Amniotic stem cell (primary cell): ENCODE measurements at places on chromosomes 16 and 17.

GRCh38 chr16:27103954-27104353 lies 37.2 kb downstream of the C16orf82 start:
- no peak for DNase-seq

DNA sequence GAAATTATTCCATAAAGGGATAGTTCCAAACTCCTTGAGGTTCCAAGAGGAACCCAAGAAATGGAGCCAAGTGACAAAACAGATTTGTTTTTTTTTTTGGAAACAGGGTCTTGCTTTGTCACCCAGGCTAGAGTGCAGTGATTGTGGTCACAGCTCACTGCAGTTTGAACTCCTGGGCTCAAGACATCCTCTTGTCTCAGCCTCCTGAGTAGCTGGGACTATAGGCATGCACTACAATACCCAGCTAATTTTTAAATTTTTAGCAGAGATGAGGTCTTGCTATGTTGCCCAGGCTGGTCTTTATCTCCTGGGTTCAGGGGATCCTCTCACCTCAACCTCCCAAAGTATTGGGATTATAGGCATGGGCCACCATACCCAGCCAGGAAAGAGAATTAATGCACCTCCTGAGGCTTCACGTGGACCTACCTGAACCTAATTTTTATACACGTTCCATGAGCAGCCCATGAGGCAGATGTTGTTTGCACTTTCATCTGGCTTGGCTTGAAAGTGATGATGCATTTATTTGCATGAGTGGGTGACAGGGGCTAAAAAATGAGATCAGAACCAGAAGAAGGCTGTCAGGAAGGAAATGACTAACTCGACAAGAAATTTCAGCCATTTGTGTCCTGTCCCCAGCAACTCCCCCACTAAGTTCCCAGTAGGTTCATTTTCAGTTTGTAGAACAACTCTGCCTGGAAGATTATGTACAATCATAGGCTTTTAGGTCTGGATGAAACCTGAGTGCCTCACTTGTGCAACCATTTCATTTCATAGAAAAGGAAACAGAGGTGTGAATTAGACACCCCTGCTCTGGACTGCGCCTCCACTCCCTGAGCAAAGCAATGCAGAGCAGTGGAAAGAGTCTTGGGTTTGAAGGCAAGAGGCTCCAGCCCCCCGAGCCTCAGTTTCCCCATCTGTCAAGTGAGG lies 10.3 kb upstream of the IRF8 start:
- DNase-seq = no peak

DNA sequence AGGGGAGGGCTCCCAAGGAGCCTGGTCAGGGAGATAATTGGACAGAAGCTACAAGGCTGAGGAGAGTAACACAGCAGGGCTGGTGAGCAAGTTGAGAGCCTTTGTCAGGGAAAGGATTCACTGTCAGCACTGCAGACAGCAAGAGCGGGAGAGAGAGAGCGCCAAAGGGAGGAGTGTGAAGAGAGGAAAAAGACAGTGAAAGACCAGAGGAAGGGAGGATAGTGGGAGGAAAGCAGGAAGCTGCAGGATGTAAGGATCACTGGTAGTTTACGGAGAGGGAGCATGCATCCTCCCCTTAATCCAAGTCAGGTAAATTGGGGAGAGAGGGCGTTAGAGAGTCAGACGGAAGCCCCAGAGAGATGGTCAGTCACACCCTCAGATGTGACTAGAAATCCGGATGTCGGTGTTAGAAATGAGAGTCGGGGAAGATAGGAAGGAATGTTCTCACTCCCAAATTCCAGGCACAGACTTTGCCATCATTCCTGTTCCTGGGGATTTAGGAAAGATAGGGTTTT lies 13.8 kb upstream of the SPOP start:
- no peak for DNase-seq

DNA sequence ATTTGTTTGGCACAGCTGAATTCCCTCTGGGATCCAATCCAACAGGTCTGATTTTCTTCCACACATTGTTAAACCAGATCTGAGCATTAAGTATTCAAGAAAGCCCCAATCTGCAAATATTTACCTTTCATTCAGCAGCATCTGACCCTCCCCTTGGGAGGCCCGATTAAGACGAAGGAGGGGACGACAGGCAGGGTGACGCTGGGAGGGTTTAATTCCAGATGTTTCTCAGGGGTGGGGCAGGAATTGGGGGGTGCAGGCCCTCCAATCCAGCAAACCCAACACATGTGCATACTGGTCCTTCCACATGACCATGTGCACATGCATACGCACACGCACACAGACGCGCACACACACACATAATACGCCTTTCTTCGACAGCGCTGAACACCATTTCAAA lies 240.5 kb downstream of the GSG1L start:
- DNase-seq = no peak

DNA sequence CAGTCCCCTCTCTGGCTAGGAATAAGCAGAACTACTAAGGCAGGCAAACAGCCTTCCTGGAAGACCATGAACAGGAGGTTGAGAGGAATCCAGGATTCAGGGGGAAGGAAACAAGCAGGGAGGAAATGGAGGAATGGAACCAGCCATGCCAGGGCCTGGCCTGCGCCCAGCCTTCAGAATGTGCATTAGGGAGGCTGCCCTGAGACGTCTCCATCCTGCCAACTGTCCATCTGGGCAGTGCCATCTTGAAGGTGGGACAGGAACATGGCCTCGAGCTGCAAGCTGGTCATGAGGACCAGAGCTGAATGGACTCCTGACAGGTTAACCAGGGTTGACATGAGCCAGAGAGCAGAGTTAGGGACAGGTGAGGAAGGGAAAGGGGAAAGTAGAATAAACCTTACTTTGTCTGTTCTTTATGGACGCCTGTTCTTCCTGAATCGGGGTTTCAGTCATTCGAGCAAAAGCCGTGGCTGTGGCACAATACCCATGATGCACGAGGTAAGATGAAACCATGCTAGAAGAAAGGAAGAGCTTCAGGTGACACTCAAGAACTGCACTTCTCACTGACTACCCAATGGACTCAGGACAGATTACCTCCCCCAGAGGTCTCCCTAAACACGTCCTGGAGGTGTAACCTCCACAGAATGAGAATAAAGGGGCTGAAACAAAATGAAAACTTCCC lies 12.1 kb upstream of the GFOD2 start:
- DNase-seq = no peak

- DNase-seq = no peak
These were observed 104.9 kb downstream of the ABCC12 start for GRCh38 chr16:48050871-48051270.

DNA sequence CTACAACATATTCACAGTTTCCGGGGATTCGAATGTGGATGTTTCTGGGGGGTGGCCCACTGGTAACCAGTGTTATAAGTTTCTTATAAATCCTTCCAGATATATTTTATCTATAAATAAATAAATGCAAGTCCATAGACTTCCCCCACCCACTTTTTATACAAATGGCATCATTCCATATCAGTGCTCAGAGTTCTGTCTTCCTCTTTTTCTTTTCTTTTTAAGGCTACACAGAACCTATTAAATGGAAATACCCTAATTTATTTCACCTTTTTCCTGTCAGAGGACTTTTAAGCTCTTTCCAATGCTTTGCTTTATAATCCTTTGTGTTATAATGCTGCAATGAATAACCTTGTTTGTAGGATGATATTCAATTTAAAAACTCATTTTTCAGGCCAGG lies 3.8 kb downstream of the LGALS9 start:
- no peak for DNase-seq

- DNase-seq = no peak
These were observed 391.4 kb downstream of the NPIPA8 start for GRCh38 chr16:17945080-17945601.

GRCh38 chr16:50213939-50214519 lies 52.3 kb upstream of the ADCY7 start:
- no peak for DNase-seq

DNA sequence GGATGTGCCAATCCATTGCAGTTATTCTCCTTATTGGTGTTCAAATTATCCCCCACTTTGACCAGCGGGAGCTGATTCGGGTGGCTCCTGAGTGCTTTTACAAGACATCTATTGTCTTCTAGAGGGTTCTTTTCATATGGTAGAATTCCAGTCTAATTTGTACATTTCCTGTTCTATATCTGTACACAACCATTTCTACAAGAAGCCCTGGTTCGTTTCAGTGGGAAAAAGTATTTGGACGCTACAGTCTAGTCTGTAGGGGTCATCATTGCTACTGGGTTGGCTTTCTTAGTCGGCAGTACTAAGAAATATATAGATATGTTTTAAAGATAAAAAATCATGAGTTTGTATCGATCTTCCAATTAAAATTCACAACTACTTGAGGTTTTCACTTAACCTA lies 262.6 kb downstream of the MAP2K6 start:
- DNase-seq = no peak

DNA sequence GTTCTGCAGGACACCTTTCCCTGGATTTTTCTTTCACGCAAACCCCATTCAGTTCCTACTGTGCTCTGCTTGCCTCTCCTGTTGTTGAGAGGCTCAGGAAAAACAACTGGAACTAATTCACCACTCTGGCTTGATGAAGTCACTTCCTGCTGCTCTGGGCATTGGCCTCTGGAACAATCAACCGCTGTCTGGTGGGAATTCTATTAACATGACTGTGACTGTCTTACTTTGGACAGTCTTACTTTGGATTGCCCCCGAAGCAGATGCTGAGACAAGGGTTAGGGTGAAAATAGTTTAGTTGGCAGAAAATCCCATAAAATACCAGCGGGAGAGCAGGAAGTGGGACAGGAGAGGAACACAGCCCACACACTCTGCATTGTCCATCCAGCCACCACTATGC lies 90.0 kb upstream of the HSBP1 start:
- DNase-seq = no peak

GRCh38 chr17:18267366-18267765 lies 6.9 kb downstream of the MIEF2 start:
- DNase-seq = no peak

GRCh38 chr16:29857133-29857760 lies 5.8 kb downstream of the CDIPT start:
- DNase-seq = no peak

- no peak for DNase-seq
These were observed 14.8 kb downstream of the CPD start for GRCh38 chr17:30393491-30393890.

DNA sequence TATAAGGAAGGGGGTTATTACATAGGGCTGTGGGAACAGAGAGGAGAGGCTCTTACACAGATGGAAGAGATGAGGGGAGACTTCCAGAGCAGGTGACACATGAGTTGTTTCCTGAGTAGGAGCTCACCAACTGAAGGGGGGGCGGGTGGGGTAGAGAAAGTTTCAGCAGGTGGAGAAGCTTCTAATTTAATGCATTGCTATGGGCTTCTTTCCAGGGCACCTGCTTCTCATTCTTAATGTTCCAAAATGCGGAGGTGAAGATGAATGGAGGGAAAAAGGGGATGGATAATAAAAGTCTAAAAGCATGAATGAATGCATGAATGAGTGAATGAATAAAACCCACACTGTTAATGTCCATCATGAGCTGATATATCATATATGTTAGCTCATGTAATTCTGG lies 439.0 kb upstream of the CCL2 start:
- DNase-seq = no peak

GRCh38 chr17:19533718-19534561 lies at the start of gene SLC47A1:
SLC47A1 (plus strand) TSS chr17:19533854; CDS start chr17:19533940, 86 bp downstream.
- DNase-seq = no peak

- no peak for DNase-seq
These were observed 20.3 kb downstream of the ANKRD40 start for GRCh38 chr17:50687200-50688066.

DNA sequence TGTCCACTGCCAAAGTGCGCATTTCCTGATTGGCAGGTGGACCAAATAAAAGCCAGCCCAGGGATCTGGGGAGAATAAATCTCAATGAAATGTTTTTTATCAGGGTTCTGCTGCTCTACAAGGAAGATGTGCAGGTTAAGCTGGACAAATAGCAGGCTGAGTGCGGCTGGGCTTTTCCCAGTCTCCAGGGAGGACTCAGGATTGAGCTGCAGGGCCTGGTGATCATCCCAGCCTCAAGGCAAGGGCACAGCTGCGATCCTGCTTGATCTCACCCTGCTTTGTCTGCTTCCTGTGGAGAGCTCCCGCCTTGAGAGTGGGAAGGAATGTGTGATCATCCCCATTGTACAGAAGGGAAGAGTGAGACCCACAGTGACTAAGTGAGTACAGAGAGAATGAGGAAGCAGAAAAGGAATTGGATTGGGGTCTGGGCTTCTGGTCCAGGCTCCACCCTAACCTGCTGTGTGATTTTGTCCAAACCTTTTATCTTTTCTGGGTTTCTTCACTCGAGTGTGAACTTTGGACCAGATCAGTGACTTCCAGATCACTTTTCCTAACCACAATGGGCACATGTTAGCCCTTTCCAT lies 75.3 kb upstream of the CRHR1 start:
- no peak for DNase-seq

DNA sequence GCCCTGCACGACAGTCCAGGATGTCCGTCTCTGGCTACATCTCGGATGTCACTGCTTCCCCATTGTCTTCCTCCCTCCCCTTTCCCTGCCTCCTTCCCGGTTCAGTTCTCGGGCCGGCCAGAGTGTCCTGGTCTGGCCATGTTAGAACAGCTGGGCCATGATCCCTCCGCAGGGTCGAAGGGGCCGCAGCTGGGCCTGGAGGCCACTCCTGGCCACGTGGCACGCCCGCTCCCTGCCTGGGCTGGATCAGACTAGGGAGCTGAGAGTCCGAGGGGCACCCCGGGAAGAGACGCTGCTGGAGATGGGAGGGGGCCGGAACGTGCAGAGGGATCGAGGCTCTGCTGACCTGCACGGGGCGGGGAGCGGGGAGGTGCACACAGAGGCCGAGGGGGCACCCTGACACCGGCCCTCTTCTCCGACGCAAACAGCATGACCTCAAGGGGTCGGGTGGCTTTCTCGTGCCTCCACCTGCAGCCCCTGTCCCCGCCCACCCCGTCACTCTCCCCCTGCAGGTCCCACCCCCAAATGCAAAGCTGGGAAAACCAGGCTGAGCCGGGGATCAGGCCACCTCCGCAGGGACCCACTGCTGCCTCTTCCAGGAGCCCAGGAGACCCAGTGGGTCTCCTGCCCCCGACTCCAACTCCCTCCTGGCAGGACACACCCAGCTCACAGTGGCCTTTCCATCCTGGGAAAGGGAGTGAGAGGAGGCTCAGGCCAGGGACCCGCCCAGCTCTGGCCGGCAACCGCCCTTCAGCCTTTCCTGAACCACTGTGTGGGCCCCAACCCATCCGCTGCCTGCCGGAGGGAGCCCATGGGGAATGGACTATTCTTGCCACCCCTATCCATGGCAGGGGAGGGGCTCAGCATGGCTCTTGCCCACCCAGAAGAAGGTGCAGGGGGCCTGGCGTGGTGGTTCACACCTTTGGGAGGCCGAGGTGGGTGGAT lies 38.5 kb downstream of the CTU2 start:
- DNase-seq = no peak

DNA sequence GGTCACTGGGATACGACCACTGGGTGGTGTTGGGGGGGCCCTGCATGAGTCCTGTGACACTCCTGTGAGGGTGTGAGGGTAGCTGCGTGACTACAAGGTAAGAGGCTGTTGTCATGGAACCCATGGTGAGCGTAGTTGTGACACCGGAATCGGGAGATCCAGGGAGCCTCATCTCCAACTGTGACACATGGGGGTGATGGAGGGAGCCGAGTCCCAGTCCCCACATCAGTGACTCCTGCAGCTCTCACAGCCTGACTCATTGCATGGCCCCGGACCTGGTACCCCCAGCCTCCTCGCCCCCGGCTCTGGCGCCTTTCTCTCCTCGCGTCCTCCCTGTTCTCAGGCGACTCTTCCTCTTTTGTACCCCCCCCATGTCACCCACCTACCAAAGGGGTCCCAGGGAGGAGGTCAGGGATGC lies 14.2 kb downstream of the CDH16 start:
- DNase-seq = no peak

- DNase-seq = no peak
These were observed 963 bp upstream of the APRT start for GRCh38 chr16:88812513-88813268.
